Brain microvascular endothelial cell (primary cell): ENCODE measurements at places on chromosomes 3 and 15.

GRCh38 chr15:68502398-68502901 lies 70.5 kb upstream of the ITGA11 start:
- DNase-seq, result no peak

DNA sequence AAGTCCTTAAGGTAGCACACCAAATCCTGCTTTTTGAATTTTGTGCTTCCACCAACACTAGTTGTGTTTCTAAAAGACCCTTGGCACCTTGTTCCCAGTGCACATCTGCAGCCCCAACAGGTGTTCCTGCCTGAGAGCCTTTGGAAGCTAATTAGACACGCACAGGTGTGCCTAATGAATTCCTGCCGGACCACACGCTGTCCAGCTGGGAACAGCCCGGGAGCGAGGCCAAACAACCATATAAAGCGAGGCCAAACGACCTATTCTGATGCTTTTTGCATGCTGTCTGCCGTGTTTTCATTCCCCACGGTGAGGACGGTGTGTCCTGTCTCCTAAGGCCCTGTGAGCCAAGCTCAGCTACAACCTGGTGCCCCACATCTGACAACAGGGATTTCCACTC lies 99.5 kb downstream of the ATG7 start:
- no peak for DNase-seq

GRCh38 chr3:41987627-41988026 lies 25.7 kb upstream of the ULK4 start:
- DNase-seq, result no peak

GRCh38 chr15:30062881-30063280 lies 19.9 kb upstream of the GOLGA8J start:
- no peak for DNase-seq

DNA sequence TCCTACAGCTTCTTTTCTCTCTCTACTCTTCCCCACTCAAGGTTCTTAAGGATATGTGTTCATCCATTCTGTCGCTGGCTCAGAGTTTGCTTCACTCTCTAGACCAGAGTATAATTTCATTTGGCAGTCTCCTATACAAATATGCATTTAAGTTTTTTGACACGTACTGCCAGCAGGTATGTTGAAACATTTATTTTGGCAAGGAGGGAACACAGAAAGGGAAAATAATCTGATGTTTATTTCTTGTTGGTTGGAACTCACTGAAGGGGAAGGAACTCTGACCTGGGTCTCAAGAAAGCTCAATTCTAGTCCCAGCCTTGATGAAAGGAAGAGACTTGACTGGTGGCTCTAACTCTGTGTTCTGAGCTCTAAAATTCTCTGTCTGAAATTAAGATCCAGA lies 21.6 kb downstream of the FANCD2 start:
- DNase-seq, result no peak

- no peak for DNase-seq
Measured at GRCh38 chr15:100638177-100638730, 35.9 kb downstream of the ASB7 start.

- DNase-seq, result peak; percentile 48
Measured at GRCh38 chr3:107524841-107525643, 2.3 kb downstream of the BBX start.

GRCh38 chr15:29813009-29813408 lies 9.3 kb downstream of the TJP1 start:
- no peak for DNase-seq

- no peak for DNase-seq
Measured at GRCh38 chr3:10839167-10839566, 23.1 kb downstream of the SLC6A11 start.

GRCh38 chr3:64184621-64185020 lies 40.6 kb downstream of the PRICKLE2 start:
- peak; percentile 32 for DNase-seq

DNA sequence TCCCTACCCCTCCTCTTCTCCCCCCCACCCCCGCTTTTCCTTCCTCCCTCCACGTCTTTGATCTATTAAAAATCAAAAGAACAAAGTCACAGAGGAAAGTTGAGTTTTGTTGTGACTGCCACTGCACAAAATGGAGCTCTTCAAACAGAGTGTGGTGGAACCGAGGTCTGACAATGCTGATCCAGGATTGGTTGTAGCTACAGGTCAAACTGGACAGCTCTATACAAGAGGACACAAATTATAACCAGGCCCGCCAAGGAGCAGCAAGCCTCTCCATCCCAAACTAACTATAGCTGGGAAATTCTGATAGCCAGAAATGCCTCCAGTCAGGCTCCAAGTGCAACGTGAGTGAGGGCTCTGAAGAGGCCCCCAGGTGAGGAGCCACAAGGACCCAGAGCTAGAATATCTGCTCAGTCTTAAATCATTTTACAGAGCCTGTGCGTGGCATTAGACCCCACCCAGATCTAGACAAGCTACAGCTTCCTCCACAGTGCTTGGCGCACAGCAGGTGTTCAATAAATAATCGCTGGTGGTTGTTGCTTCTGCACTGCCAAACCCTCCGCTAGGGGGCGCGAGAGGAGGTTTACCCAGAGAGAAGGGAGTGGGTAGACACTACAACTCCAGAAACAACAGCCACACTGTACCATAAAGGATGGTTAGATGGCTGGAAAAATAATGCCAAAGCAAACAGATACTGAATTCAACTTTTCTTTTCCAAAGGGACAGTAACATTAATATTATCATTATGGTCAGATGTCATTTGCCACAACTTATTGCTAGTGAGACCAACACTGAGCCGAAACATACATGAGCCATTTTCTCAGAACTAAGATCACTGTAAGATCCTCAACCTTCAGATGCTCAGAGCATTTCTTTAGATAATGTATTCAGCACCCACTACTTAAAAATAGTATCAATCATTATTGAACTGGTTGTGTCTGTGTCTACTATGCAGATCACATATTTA lies 44.6 kb downstream of the ZIC4 start:
- peak; percentile 16 for DNase-seq

DNA sequence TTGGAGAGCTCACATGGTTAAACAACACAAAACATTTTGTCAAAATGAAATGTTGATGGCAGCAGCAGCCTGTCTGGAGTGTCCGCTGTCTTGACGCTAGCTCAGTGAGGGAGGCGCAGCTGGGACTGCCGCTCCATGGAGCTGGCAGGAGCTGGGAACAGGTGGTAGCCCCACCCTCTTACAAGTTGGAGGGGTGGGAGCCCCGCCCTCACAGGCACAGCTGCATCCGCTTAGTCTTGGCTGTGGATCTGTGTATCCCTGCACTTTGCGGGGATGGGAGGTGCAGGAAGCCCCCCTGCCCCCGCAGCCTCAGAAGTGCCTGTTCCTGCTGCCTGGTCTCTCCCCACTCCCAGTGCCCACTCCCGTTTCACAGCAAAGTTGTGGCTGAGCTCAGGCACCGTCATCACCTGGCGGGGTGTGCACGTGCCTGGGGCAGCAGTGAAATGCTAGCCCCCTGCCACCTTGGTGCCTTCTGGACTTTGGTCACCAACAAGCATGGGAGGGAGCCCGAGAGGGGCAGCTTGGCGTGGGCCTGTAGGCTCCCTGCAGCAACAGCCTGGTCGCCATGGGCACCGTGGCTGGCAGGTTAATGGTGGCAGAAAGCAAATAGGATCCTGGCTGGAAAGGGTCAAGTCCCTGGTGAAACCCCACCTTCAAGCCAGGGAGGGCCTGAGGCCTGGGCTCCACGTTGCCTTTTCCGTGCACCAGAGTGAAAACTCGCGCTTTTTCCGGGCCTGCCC lies 53.8 kb upstream of the CADM2 start:
- no peak for DNase-seq

GRCh38 chr3:56985878-56986277 lies 74.6 kb upstream of the SPATA12 start:
- DNase-seq, result no peak

DNA sequence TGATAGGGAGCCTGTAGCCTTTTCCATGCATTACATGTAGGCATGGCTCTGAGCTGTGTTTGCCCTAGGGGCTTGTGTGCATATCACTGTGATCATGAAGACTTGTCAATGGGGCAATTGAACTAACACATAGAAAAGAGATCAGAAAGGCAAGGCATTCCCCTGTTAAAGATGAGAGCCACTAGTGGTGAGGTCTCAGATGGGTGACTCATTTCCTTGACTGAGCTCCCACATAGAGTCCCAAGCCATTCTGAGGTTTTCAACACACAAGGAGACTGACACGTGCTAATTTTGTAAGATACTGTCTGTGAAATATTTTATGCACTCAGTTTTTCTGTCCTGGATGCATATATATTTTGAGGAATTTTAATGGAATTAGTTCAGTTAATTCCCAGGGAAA lies 53.8 kb downstream of the SAMMSON start:
- DNase-seq, result peak; percentile 69

GRCh38 chr3:66602237-66602636 lies 101.4 kb upstream of the LRIG1 start:
- no peak for DNase-seq

- DNase-seq, result no peak
Measured at GRCh38 chr15:59797756-59798604, 108.9 kb upstream of the BNIP2 start.

DNA sequence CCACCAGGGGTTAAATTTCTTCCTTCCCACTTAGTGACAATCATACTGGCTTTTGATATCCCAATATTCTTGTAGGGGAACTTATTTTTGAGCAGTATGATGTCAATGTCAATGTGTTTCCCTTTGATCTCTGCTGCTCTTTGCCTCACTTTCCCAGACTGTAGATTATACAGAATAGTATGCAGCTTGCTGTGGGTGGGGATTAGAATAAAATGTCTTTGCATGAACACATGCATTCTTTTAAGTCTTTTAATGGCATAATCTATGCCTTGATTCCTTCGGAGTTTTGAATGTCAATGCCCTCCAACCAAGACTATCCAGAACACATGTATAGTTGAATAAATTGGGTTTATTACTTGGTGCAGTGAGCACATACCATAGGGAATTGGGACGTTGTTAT lies 125.5 kb downstream of the IL20RB start:
- no peak for DNase-seq
